ENCODE measurements at places on chromosomes 6 and 20. TPM values are rescaled to one million over a fixed set of nuclear protein-coding genes. Genes with fewer than 3 reads are reported as not detected.

GRCh38 chr6:53152576-53152975 lies 3.9 kb upstream of the GCM1 start:
- DNase-seq: no peak

DNA sequence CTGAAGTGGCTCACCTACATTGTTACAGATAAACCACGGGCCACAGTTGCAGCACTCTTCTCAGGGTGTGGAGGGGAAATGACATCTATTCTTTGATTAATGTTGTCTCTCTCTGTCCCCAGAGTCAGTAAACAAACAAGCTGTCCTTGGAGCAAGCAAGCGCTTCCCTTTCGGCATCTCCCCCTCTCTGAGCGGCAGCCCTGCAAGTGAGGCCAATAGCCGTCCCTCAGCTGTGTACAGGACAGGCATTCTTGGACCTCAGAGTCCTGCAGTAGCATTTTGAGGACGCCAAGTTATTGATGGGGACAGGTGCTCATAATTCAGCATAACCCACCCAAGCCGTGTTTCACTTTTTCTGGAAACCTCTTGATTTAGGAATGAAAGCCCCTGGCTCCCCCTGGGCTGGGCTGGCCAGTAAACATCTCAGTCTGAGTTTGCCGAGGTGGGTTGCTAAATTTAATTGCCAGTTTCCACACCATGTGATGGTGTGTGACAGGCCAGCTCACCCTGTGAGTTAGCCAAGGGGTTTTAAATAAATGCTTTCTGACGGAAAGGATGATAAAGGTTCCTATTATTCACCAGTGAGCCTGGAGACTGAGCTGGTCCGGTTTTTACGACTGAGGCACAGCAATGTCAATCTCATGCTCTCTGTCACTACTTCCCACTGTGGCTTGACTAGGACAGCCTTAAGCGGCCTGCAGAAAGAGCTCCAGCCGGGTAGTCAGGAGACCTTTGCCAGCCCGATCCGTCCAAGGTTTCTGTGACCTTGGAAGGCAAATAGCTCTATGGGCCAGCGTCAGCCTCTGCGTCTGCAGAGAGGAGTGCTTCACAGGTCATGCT lies 214.8 kb upstream of the RREB1 start:
- no peak for DNase-seq

- DNase-seq: no peak
Observed at GRCh38 chr6:137727216-137727765, 139.8 kb upstream of the TNFAIP3 start.

GRCh38 chr6:64553249-64553786 lies 917.7 kb downstream of the PHF3 start:
- no peak for DNase-seq

GRCh38 chr20:62760471-62760855 lies 35.8 kb upstream of the MRGBP start:
- DNase-seq: no peak

- DNase-seq: no peak
Observed at GRCh38 chr6:135161411-135162395, 19.4 kb upstream of the MYB start.

The PDCD2 gene
- total RNA-seq: 75.6 TPM

The AFDN gene
- total RNA-seq: 169 TPM

- peak; percentile 70 for DNase-seq
Observed at GRCh38 chr6:56528412-56528841, 114.3 kb downstream of the DST start.

- DNase-seq: no peak
Observed at GRCh38 chr6:117506907-117507306, 24.4 kb downstream of the DCBLD1 start.

The CHD6 gene
- 35.6 TPM for total RNA-seq

GRCh38 chr6:69005199-69005598 lies 370.1 kb downstream of the ADGRB3 start:
- DNase-seq: no peak

DNA sequence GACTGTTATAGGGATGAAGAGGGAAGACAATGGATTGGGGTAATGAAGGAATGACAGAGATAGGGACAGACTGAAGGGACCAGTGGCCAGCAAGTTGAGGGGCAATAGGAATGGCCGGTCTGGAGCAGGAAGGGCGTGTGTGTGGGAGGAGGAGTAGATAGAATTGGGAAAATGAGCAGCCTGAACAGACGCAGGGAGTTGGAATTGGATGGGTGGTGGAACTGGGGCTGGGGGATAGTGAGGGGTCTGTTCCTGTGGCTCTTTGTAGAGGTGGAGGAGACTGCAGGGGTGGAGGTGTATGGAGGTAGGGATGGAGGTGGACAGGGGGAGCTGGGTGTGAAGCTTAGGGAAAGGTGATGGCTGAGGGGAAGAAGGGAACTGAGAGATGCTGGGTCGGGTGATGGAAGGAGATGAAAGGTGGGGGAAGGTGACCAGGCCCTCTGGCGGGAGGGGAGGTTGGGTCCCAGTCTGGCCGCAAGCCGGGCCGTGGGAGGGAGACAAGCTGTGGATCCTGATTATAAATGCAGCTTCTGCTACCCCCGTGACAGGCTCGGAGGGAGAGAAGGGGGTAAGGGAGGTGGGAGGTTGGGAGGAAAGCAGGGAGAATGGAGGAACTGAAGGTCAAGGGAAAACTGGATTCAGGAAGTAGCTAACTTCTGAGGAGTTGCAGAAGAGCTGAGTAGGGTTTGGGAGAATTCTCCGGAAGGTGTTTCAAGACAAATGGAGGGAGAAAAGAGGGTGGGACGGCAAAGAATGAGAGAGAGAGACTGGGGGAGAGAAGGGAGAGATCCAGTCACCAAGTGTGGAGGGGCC lies 5.2 kb downstream of the SYNGAP1 start:
- no peak for DNase-seq
